ENCODE measurements at places on chromosomes 5 and 9. TPM values are rescaled to one million over a fixed set of nuclear protein-coding genes. Genes with fewer than 3 reads are reported as not detected.

DNA sequence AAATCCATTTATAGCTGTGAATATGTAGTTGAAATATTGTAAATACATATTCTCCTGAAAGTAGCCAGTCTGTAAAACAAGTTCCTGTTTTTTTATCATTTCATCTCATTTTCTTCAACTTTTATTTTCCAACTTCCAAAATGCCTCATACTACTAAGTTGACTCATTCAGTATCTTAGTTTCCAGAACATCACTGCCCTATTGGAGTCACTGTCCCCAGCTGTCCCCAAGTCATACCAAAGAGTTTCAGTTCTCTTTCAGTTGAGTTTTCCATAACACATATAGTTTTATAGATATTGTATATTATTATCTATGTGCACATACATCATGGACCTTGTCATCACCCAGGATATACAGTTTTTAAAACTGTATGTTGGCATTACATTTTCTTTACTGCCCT lies 261.7 kb downstream of the CDH12 start:
- no peak for DNase-seq

DNA sequence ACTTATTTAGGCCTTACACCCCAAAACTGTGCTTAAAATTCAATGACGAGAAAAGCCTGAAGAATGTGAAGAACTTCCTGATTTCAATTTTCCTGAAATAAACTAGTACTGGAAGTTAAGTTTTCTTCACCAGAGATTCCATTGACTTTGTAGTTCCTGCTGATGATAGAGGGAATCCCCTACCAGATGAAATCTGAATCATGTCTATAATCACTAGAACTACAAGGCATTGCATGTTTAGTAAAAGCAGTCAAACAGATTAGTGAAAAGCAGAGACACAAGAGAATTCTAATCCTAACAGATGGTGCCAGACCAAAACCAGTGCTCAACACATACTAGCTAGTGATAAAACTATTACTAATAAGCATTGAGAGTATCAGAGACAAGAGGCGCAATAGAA lies 130.0 kb downstream of the PDE4D start:
- DNase-seq: no peak

DNA sequence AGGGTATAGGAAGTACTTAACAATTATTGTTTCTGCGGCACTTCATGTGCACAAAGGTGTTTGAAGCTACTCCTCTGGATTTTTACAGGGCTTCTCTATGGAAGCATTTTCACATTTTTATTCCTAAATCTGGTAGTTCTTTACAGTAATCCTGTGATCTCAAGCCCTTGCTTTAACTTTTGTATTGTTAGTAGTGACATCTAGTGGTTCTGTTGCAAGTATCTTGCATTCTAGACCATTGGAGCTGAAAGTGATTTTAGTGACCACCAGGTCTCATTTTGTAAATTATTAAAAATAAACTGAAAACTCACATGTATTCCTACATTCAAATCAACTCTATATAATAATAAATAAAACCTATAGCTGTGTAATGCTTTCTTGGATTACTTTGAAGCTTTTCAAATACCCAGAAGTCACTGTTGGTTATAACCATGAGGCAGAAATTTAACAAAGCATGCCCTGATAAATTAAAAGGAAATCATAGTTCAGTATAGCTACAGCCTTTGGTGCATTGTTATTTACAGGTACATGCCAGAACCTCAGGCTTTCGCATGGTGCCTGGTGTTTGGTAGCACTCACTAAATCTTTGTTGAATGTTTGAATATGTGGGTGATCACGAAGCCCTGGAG lies 18.9 kb downstream of the RPS23 start:
- DNase-seq: no peak

DNA sequence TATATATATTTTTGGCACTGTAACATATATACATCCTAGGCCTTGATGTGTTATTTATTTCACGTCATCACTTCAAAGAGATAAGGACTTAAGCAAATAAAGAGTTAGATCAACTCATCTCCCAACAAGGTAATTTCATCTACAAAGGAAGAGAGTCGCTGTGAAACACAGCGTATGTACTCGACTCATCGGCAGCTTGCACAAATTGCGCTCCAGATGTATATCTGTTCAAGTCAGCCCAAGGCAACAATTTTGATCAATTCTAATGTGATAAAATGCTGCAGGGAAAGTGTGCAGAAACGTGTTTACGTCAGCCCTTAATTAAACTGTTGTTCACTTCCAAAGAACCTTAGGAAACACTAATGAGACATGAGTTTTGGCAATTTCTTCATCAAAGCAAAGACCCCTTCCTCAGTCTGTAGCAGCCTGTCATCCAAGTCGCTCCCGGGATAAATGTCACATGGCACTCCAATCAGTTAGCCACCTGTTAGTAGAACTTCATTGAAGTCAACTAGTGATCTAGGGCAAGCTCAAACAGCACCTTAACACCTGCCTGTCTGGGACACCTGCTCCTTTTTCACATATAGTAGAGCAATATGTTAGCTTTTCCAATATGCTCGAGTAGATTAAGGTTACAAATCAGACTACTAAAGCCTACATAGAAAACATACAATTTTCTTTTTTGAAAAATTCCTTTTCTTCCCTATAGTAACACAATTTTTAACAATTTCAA lies 182.4 kb downstream of the NFIB start:
- no peak for DNase-seq

DNA sequence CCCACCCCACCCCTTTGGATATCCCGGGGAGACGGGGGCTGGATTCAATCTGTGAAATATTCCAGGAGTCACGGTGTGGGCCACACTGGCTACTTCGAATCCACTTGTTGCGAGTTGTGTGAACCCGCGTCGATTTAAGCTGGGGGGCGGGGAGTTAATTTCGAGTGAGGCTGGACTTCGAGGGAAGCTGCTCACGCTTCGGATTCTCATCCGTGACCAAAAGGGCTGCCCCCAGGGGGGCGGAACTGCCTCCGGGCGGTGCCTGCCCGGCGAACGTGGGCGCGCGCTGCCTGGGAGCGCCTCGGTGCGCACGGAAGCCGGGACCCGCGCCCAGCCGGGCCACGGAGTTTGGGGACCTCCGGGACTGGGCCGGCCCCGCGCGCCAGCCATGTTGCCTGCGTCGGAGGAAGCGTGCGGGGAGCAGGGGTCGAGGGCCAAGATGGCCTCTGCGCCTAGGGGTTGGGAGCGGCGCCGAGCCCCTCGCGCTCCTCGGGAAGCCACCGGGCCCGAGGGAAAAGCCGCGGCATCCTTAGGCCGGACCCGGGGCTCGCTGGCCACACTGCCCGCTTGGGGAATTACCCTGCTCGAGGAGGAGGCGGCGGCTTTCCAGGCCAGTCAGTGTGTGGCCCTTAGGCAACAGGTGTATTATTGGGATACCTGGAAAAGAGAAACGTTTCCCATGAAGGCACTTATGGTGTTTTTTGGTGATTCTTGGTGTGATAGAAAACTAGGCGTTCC lies 975 bp downstream of the OCLN start:
- peak; percentile 77 for DNase-seq

DNA sequence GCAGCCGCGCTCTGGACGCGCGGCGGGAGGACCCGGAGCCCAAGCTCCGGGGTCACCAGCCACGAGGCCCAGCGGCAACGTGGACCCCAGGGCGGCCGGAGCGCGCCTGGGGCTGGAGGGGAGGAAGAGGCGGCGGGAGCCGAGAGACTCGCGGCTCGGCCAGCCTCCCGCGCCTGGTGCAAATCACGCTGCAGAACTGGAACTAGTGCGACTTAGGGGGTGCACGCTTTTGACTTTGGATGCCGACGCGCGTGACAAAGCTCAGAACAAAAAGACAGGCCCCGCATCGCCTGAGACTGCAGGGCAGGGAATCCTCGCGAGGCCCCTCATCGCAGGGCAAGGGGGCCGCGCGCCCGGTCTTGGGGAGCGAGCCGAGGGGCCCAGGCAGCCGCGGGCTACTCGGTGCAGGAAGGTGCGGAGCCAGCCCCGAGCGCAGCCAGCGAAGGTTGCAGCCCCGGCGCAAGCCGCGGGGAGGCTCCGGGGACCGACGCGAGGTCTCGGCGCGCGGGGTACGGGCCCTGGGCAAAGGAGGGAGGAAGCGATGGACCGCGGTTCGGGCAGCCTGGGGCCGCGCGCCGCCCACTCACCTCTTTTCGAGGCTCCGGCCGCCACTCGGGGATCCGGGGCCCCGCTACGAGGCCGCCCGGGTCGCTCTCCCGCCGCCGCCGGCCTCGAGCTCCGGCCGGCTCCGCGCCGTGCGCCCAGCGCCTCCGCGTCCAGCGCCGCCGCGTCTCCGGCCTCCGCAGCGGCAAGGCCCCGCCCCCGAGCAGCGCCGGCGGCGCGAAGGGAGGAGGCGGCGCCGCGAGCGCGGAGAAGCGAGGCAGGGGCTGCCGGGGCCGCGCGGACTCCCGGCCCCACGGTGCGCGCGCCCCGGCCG lies at the start of gene GOLM1:
TSS of gene GOLM1 (minus strand) at position 735 of the 877 bp plus-strand sequence. CDS start 20,238 bp downstream, outside the sequence.
- DNase-seq: peak; percentile 89

DNA sequence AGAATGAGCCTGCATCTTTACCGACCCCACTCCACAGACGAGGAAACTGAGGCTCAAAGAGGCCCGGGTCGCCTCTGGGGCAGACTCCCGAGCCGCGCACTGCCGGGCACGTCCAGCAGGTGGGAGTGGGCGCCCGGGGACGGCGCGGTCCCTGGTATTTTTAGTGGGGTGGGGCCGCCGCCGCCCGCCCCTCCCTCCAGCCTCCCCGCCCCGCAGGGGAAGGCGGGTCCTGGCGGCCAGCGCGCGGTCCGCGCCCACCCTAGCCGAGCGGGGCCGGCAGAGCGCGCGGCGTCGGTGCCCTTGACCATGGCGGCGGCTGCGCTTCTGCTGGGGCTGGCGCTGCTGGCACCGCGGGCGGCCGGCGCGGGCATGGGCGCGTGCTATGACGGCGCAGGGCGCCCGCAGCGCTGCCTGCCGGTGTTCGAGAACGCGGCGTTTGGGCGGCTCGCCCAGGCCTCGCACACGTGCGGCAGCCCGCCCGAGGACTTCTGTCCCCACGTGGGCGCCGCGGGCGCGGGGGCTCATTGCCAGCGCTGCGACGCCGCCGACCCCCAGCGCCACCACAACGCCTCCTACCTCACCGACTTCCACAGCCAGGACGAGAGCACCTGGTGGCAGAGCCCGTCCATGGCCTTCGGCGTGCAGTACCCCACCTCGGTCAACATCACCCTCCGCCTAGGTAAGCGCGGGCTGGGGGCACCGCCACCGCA lies at the start of gene LAMC3:
TSS of gene LAMC3 (plus strand) at position 266 of the 710 bp plus-strand sequence. CDS start at position 307, 41 bp downstream.
- peak; percentile 61 for DNase-seq

GRCh38 chr5:167971706-167972105 lies 319.7 kb upstream of the WWC1 start:
- no peak for DNase-seq

- DNase-seq: no peak
Measured at GRCh38 chr9:14094491-14094890, 219.4 kb downstream of the NFIB start.

GRCh38 chr5:144403817-144404420 lies 233.2 kb downstream of the KCTD16 start:
- no peak for DNase-seq

DNA sequence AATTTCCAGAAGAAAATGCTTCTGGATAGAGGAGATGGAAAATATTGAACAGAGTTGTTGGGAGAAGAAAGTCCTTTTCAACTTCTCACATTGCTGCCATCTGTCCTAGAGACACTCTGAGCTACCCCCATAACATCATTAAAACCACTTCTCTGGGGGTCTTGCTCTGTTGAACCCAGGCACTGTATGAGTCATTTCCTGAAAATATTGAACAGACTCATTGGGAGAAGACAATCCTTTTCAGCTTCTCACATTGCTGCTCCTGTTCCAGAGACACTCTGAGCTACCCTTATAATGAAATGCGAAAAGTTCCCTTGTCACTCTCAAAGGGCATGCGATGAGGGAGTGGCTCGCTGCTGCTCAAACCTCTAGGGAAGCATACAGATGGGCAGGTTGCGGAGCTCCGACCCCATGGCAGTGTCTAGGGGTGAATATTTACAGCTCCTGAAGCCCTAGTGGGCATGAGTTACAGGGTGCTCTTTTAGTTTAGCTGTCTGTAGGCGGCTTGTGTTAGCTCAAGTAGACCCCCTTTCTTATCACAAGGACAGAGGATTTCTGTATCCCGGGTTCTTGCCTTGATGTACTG lies 90.7 kb downstream of the CDKN2A start:
- DNase-seq: no peak

- DNase-seq: no peak
Measured at GRCh38 chr9:6894135-6894534, 136.4 kb downstream of the KDM4C start.

Gene ARL14EPL
- total RNA-seq: not detected

DNA sequence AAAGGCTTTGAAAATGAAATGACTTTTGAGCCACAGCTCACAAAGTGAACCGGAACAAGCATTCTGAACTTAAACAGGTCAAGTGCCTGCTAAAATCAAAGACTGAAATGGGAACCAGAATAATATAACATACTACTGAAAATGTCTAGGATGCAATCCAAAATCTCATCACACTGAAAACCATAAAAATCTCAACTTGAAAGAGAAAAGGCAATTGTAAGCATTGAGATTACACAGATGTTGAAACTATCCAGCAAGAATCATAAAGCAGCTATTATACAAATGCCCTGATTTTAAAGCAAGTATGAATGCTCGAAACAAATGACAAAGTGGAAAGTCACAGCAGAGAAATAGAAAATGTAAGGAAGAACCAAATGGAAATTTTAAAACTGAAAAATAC lies 211.5 kb upstream of the GAS1 start:
- no peak for DNase-seq

GRCh38 chr5:72156946-72157624 lies 49.8 kb downstream of the MAP1B start:
- no peak for DNase-seq

GRCh38 chr9:134136118-134136995 lies 475 bp downstream of the WDR5 start:
- peak; percentile 63 for DNase-seq

DNA sequence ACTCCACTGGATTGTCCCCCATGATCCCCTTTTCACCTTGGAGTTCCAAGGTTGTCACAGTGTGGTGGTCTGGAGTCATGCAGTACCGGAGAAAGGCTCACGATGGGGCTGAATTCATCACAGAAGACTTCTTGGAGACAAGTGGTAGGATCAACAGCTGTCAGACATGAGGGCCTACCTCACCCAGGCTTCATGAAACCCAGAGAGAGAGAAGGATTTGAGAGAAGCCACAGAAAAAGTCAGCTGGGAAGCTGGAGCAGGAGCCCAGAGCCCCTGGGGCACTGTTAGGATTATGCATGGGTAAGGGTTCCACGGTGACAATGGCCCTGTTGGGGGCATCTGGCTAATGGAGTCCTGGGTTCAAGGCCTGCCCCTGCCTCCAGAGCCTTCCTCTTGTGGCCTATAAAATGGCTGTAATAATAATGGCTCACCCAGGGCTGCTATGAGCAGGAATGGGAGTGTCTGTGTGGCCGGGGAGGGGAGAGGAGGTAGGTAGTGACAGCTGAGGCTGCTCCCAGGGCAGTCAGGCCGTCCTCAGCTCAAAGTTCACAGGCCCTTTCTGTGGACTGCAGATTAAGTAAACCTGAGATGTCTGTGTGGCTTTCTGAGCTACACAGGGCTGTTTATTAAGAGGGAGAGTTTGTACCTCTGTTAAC lies 910 bp downstream of the TRIM14 start:
- peak; percentile 36 for DNase-seq

Measured in neural progenitor cell (in vitro differentiated cells).